ENCODE measurements at places on chromosomes 7 and 10.
A peak's percentile ranks its signal among the peaks of the same experiment; 100 is the strongest.

- DNase-seq: no peak
Measured at GRCh38 chr7:49580000-49580399, 193.4 kb upstream of the VWC2 start.

GRCh38 chr7:144057954-144058353, 9.2 kb downstream of the OR2A5 start:
- DNase-seq: no peak

GRCh38 chr7:155209478-155210319, 88.0 kb upstream of the INSIG1 start:
- DNase-seq: no peak

GRCh38 chr7:111730476-111731300, 168.4 kb upstream of the IMMP2L start:
- DNase-seq: no peak

GRCh38 chr10:80429521-80429973, 21.2 kb downstream of the PRXL2A start:
- no peak for DNase-seq

DNA sequence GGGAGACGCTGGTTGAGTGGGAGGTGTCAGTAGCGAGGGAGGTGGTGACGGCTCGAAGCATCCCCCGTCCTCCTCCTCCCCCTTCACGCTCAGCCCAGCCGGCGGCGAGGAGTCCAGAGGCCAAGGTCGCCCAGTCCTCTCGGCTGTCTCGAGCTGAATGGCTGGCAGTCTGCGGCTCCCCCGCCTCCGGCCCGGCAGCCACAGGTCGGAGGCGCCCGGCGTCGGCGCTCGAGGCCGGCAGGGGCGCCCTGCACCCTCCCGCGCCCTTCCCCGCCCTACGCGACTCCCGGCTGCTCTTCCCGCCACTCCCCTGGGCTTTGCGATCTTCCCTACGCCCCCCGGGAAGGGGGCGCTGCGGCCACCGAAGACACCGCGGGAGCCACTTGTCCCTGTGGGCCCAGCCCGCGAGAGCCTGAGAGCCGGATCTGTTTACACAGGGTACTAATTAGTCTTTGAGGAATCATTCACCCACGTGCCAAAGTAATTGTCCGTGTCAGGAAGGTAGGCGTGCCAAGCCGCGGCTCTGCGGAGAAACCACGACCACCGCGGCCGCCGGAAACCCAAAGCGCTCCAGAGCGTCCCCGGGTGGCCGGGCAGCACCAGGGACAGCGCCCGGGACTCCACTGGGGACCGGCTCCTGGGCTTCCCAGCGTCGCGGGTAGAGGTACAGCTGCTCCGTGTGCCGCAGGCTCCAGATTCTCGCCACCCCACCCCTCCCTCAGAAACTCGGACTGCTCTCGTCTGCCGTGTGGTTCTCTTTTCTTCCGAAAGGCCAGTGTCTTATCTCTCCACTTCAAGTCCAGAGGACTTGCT, at the start of gene NXPH1:
NXPH1 (plus strand) TSS at position 133 of the 813 bp plus-strand sequence.
- no peak for DNase-seq

DNA sequence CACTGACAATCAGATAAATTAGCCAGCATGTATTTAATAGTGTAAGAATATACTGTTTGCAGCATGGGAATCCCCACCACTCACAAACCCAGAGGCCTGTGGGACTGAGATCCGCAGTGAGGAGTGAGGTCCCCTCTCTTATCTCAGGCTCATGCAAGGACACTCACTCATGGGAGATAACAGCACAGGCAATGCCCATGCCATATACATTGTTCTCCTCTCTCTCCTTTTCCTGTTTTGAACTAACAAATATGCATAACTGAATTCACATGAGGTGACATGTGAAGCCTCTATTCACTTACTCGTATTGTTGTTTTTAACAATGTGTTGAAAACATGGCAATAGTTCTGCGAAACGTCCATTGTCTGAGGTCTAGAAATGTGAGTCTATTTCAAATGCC, 230.5 kb downstream of the ARHGAP21 start:
- no peak for DNase-seq

DNA sequence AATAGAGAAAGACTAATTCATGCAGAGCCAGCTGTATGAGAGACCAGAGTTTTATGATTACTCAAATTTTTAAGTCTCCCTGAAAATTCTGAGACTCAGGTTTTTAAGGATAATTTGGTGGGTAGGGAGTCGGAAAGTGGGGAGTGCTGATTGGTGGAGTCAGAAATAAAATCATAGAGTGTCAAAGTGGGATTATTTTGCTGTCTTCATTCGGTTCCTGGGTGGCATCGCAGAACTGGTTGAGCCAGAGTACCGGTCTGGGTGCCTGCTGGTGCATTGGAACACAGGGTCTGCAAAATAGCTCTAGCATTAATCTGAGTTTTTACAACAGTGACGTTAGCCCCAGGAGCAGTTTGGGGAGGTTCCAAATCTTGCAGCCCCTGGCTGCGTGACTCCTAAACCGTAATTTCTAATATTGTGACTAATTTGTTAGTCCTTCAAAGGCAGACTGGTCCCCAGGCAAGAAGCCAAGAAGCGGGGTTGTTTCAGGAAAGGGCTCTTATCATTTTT, 32.4 kb downstream of the GPRIN2 start:
- no peak for DNase-seq

GRCh38 chr10:99412099-99412498, 18.3 kb downstream of the GOT1 start:
- DNase-seq: no peak

DNA sequence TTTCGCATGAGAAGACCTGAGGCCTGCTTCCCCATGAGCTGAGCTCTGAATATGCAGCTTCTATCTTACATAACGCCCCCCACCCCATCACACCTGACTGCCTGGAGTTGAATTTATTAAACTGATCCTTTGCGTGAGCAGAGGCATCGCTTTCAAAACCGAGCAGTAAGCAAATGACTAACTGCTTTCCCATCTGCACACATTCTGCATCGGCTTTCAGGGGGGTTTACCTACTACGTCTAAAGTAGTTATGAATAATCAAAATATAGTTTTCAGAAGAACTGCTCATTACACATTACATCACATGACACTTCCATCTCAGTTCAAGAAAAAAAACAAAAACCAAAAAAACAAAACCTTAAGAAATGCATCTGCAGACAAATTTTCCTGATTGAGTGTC, 54.7 kb upstream of the EGR2 start:
- DNase-seq: peak; percentile 33

DNA sequence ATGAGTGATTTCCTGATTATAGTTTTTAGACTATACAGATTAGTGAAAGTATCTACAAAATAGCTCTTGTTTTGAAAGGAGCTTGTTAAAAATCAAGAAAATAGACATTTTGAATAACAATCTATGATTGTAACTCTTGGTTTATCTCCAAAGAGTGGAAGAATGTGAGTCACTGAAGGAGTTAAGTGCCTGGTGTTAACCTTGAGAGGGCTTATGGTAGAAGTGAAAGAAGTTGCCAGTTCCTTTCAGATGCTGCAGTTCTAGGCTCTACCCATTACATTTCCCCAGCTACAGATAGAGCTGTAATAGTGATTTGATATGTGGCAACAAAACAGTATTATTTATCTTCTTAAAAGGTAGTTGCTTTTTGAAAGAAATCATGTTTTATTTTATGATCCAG, 12.7 kb downstream of the NRBF2 start:
- no peak for DNase-seq

- no peak for DNase-seq
Measured at GRCh38 chr7:99128076-99128950, 15.6 kb downstream of the SMURF1 start.

- no peak for DNase-seq
Measured at GRCh38 chr10:86644152-86644793, 10.1 kb upstream of the OPN4 start.

DNA sequence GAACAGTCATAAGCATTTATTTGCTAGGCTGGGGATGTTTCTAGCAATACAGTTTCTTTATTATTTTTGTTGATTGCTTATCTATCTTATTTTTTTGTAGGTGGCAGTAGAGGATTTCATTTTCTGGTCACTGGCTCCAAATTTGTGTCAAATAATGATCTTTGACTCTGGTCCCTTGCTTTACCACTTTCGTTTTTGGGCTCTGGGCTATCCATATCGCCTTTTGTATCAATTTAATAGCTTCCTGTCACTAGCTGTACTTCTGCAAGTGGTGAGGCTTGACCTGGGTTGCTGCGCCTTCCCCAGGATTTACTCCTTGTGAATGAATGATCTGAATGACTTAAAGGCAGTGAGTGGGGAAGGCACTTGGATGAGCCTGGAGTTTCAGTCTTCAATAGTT, 48.4 kb downstream of the MDFIC start:
- DNase-seq: no peak

GRCh38 chr7:50389961-50390360, 60.2 kb downstream of the FIGNL1 start:
- DNase-seq: no peak

DNA sequence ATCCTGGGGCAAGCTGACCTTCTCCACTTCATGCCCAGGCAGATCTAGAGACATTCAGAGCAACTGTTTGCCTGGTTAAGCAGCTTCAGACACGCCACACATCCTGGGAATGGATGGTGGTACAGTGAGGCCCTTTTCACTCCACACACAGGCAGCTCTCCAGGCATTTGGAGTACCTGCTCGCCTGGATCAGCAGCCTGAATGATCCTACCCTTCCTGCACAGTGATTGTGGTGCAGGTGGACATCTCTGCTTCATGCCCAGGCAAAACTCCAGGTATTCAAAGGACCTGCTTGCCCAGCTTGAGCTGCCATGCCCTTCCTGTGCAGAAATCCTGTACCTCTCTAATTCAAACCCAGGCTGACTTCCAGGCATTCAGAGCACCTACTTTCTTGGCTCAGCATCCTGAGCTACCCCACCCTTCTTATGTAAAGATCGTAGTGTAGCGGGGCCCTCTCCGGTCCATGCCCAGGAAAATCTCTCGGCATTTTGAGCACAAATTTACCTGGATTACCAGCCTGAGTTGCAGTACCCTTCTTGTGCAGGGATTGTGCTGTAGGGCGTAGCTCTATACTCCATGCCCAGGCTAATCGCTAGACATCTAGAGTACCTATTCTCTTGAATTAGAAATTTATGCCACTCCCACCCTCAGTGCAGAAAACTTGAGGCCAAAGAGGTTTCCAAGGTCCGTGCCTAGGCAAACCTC, 972.8 kb downstream of the ANKRD7 start:
- DNase-seq: no peak

- DNase-seq: no peak
Measured at GRCh38 chr7:135672560-135673359, 10.4 kb downstream of the STMP1 start.

DNA sequence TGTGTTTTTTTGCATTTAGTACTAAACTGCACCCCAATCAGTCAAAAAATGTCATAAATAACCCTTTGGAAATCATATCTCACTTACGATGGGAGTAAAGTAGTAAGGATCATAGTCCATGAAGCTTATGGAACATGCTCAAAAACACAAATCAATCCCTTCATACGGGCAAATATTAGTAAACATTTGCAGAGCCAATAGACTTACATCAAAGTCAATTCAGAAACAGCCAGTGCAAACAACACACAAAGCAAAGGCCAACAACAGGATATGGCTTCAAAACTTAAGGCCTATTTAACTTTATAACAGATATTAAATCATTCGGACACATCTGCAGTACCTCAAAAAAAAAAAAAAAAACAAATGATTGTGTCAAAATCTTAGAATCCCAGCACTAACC, 32.1 kb downstream of the SGCE start:
- DNase-seq: no peak

- DNase-seq: no peak
Measured at GRCh38 chr7:101368422-101369165, 5.9 kb downstream of the COL26A1 start.

DNA sequence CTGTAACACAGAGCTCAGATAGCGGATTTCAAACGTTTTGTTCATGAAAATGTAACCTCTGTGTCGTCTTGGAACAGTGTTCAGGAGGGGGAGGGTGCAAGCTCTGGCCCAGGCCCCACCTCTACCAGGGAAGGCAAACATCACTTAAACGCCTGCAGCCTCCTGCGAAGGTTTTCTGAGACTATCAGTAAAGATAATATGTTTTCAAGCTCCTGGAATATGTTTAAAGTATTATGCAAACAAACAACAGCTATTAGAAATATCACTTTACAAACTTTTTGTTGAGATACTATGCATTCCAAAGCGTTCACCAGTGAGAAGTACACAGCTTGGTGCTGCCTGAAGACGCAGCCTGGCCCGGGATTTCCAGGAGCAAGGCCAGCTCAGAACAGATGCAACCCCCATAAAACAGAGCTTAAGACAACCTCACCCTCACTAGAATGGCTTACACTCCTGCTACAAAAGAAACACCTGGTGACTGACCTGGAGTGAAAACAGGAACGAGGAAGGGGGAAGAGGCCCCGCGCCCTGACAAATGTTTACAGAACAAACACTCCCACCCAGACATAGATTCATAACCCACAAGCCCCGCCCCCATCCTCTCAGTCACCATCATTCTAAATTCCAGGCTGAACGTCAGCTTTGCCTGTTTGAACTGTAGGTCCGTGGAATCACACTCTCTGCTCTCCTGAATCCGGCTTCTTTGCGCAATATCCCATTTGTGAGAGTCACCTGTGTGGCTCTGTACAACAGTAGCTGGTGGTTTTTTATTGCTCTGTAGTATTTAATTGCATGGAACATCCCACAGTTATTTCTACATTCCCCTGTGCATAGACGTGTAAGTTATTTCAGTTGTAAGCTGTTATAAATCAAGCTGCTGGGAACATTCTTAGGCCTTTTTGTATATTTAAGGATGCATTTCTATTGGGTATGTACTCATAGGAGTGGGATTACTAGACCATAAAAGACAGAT, 155.0 kb downstream of the PTPRN2 start:
- no peak for DNase-seq

- no peak for DNase-seq
Measured at GRCh38 chr7:152522571-152523067, 86.8 kb upstream of the KMT2C start.

GRCh38 chr10:88080213-88080612, 216.8 kb downstream of the PTEN start:
- no peak for DNase-seq

GRCh38 chr7:25187932-25188331, 40.4 kb downstream of the NPVF start:
- DNase-seq: no peak

DNA sequence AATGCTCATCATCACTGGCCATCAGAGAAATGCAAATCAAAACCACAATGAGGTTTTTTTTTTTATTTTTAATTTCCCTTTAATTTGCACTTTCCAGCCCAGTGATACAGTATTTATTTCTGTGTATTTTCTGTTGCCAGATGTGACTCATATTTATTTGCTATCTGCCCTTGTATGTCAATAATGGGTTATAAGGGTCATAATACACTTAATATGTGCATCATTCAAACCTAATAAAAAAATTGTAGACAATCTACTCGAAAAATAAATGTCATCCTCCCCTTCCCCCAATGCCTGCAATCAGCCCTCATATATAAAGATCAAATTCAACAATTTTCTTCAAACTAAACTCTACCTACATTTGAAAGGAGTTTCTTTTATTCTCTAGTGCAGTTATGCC, 154.5 kb downstream of the CSTF2T start:
- no peak for DNase-seq

DNA sequence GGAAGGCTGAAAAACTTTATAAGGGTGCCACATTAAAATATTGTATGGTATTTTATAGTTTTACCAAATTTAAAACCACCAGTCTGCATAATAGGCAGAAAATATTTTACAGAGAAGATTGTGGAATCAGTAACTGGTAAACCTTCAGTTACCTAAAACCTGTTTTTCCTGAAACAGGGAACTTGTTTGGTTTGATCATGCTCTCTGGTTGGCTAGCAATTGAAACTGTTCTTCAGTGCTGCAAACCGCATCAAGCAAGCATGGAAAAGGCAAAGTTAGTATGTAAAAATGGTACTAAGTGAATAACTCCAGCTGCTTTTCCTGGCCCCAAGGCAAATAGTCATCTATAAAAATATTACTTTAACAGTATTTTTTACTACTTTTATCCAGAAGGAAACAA, 316.9 kb upstream of the LRRN3 start:
- DNase-seq: no peak

All from stimulated activated naive B cell treated with anti-CD40 and anti-IgM and Interleukin-4, amounts not matched to agents 10 μg/mL and 1 μg/mL and 100 μg/mL, for 72 hours (primary cell).